ENCODE measurements at places on chromosomes 2 and 18.

DNA sequence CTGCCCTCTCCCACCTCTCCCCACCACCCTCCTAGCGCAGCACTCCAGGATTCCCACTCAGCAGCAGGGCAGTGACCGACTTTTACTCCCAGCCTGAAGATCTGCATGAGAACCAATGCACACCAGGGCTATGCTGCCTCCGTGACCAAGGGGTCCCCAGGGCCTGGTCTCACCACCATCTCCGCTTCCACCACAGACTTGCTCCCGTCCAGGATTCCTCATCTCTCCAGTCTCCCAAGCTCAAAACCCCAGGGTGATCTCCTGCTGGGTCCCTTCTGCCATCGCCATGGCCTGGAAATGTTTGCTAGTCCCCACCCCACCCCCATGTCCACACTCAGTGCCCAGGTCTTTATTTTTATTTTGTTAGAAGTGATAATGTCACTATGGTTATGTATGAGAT lies 2.1 kb upstream of the CIDEA start:
- no peak for DNase-seq

DNA sequence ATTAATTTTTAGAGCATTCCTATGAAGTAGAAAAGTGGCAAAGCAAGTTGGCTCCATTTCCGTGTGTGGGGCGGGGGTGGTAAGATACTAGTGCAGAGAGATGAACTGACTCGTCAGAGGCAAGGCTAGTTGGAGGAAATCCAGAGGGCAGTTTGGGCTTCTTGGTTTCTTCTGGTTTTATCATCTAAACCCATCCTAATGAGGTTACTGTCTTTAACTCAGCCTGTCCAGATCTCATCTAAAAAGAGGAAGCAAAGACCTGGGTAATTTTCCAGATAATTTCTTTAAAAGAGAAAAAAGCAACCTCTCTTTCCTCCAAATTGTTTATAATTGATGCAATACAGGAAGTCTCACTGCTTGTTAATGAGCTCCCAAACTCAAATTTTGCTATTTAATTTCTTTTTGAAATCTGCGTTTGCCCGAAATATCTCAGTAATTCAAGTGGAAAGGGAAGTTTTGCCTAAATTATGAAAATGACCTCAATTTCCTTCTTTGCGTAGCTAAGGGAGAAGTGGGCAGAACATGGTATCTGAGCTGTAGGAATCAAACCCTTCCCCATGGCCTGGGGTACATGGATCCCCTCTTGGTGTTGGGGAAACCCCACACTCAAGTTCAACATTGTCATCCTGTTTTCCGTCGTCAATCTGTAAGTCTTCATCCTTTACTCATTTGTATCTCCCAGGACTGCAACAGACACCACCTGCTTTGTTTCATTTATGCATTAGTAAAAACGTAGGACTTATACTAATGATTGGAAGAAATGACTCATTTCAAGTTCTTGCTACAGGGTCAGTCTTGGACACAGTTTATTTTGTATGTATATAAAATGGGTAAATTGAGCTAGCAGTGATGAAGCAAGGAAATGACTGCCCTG lies 89.1 kb upstream of the KLF7 start:
- DNase-seq: no peak

- DNase-seq: no peak
Measured at GRCh38 chr18:23725827-23726661, 36.8 kb downstream of the LAMA3 start.

GRCh38 chr18:39647627-39648534 lies 2082.3 kb upstream of the CELF4 start:
- no peak for DNase-seq

- DNase-seq: no peak
Measured at GRCh38 chr18:38413193-38413592, 847.6 kb upstream of the CELF4 start.

DNA sequence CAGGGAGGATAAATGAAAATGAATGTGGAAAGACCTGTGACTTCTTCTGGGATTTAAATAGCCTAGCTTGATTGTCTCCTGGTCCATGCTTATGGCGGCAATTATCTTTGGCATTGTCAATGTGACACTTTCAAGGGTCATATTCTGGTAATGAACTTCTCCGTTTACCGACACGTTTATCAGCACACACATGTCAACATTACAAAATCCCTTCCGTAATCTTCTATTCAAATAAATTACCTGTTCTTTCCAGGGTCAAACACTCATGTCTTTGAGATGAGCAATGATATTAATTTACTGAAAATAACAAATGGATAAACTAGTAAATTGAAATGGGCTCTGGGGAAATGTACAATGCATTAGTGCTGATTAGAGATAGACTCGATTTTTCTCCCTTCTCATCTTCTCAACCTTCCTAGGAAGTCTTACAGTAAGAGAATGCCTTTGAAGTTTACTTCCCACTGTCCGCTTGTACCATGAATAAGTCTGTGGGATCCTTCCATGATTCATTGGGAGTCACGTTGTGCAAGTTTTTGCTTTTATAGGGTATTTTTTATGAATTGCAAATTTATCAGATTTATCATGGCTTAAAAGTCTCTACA lies 646.3 kb upstream of the LRATD1 start:
- no peak for DNase-seq

DNA sequence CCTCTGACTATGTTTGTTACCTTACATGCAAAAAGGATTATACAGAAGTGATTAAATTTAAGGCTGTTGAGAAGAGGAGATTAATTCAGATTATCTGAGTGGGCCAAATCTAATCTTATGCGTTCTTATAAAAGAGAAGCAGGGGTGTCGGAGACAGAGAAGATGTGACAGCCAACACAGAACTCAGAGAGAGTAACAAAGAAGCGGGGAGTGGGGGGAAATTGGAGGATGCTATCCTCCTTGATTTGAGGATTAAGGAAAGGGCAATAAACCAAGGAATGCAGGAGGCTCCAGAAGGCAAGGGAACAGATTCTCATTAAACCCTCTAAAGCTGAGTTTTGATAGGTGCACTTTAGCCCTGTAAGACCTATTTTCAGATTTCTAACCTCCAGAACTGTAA lies 291.3 kb upstream of the REG3G start:
- DNase-seq: no peak

GRCh38 chr18:43893001-43893637 lies 615.8 kb upstream of the SYT4 start:
- no peak for DNase-seq

GRCh38 chr2:200007306-200007705 lies 51.9 kb downstream of the MAIP1 start:
- no peak for DNase-seq

DNA sequence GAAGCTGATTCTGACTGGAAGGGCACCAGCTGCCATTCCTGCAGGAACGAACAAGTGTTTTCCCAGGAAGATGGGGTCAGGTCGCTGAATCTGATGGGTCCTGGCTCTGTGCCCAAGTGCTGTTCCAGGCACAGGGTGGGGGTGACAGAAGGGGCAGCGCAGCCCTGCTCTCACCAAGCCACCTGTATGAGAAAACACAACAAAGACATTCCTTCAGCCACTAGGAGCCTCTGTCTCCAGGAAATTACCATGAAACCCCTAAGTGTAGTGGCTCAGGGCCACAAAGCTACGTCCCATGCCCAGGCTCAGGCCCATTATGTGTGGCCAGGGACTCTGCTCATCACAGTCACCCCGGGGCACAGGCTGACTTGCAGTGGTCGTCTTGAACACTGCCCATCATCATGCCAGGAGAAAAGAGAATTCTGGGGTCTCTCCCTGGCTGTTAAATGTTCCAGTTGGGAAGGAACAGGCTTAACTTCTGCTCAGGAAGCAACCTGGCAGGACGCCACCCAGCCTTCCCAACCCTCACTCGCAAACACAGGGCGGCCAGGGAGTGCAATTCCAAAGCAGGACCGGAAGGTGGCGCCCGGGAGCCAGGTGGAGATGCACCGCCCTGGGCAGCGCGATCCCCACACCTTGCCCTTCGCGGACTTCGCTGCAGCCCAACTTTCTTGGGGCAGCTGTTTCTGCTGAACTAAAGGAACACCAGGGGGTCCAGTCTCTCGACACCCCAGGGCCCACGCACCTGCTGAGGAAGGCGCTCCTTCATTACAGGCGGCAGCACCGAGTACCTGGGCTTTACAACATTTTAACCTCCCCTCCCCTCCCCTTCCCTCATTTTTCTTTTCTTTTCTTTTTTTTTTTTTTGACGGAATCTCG lies 11.0 kb upstream of the SFTPB start:
- DNase-seq: no peak

GRCh38 chr2:224412141-224413015 lies 10.5 kb upstream of the FAM124B start:
- DNase-seq: no peak

- DNase-seq: no peak
Measured at GRCh38 chr2:237144516-237144915, 58.8 kb downstream of the COPS8 start.

DNA sequence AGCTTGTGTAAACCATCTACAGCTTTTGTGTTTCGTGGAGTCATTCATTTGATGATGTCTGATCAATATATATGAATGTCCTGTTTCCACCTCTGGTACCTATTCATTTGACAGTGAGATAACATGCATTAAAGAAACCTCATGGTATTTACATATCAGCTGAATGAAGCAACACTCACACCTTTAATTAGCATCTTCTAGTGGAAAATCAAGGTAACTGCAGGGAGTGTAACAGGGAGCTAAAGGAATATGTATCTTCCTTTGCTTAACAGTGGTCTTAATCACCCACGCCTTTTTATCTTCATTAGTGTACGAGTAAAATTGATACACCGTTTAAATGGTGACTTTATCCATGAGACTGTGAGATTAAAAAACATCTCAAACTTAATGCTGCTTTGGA lies 15.6 kb downstream of the SLC39A10 start:
- no peak for DNase-seq

DNA sequence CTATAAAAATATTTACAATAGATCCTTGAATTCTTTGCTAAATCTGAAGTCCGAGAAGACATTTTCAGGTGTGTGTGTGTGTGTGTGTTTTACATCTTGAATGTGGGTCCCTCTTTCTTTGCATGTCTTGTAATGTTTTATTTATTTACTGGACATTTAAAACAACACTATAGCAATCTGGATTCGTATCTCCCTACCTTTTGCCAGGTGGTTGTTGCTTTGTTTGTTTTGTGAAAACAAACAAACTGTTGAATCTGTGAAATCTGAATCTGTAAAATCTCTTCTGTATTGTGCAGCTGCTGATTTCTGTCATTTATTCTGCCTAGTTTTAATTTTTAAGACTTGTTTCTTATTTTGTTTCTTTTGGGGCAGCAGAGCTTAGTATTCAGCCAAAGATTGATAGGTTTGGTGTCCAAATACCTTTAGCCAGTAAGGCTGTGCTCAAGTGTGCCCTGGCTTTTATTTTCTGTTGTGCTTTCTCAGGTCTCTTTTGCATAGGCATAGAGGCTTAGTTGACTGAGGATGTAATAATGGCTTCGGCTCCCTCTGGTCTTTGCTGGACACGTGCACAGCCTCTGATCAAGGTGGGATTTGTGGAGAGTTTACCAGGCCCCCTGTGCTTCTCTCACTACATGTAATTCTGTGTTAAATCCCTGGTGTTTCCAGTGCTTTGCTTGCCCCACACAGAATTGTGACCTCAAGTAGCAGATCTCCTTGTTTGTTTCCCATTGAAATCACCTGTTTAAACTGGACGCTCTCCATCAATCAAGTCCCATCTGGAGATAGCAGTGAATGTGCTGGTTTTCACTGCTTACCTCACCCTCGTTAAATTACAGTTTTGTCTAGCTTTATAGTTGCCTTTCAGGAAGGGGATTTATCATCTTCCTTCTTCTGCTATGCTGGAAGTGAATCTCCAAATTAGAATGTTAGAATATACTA lies 71.1 kb downstream of the BIRC6 start:
- no peak for DNase-seq

DNA sequence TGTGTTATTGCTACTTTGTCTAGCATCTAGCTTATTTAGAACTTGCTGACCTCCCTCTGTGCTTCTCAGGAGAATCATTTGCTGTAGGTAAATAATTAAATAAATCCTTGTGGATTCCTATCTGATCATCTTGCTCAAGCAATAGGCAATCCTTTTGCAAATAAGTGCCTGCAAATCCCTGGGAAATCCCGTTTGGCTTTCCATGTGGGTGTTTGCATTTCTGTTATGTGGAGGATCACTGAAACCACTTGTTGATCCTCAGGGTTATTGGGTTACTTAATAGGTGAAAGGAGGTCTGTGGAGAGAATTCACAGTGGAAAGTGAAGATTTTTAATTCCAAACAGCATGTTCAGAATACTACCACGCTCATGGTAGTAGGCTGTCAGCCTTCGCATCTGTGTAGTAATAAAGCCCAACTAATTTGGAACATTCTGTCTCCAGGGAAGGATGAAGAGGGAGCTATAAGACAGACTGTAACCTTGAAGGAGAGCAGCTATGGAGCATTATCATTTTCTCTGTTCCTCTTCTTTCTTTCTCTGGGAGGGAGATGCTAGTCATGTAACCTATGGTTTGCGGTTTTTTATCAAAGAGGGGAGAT lies 72.5 kb downstream of the GULP1 start:
- DNase-seq: no peak

DNA sequence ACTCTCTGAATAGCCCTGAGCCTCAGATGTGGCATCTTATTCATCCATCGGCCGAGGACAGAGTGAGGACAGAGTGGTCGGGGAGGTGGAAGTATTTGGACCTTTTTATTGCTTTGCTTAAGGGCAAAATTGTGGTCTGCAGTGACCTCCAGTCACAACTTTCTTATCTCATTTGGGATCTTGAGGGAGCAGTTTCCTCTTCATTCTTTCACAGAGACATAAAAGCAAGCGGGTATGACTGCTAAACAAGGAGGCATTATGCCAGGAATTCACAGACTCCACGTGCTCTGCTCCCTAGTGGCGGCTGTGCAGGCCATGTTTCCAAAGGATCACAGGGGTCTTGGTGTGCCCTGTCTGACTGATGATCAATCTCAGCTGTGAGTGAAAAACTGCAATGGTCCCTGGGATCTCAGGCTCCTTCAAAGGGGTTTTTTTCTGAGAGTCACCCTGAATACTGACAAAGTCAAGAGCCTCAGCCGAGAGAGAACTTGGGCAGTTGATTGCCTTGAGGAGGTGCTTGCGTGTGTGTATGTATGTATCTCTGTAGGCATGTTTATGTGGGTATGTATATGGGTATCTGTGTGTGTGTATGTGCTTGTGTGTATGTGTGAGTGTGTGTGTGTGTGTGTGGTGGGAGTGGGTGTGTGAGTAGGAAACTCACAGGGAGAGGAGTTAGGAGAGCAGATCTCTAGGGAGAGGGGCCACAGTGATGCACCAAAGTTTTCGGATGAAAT lies 47.7 kb downstream of the RAPGEF4 start:
- DNase-seq: no peak

DNA sequence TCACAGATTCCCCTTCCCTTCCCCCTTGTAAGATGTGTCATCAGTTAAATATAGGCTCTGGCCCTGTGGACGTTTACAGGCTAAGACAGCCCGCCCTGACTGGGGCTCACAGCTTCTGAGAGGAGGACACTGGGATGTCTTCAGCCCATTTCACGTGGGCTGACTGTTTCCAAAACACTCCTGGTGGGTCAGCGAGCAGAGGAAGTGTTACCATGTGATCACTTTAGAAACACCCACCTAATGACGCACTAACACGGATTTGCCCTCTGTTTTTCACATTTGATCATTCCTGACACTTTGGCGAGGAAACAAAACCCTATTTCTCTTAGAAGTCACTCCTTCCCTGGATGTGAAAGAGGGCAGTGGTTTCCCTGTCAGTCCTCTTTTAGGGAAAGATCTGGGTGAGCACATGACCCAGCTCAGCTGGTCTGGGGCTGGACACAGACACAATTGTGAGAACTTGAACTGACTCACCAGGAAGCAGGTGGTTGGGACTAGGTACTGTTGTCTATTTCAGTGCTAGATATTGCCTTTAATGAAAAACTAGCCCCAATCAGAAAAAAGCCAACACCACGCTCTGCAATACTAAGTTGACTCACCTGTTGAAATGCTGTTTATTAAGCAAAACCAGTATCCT lies 38.8 kb downstream of the BMP10 start:
- DNase-seq: no peak
